COLO829 (cell line): ENCODE measurements at places on chromosomes 6 and 20.

DNA sequence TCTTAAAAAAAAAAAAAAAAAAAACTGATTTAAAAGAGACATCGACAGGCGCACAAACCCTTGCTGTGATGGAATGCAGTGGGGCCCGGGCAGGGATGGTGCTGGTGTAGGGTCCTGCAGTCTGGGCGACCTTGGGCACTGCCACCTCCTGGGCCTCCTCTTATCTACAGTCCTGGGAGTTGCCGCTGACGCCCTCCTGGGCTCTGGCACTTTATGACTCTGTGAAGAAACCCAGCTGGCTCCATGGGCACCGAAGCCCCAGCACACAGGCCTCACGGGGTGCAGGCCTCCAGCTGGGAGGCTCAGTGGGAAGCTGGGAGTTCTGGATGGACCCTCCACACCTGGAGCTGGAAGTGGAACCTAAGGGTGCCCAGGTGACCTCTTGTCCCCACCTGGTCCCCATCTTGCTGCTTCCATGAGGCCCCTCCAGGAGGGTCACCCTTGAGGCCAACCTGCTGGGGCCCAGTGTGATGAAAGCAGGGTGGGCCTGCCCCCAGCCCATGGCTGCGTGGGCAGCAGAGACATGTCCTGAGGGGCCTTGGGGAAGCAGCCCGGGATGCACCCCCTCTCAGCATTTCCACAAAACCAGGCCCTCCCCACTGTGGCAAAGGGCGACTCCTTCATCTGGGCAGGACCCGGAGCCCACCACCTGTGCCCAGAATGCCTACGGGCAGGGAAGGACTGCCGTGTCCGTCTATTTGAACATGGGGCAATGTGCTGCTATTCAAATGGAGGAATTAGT is 104.9 kb downstream of the ASXL1 start:
- DNase-seq: no peak

DNA sequence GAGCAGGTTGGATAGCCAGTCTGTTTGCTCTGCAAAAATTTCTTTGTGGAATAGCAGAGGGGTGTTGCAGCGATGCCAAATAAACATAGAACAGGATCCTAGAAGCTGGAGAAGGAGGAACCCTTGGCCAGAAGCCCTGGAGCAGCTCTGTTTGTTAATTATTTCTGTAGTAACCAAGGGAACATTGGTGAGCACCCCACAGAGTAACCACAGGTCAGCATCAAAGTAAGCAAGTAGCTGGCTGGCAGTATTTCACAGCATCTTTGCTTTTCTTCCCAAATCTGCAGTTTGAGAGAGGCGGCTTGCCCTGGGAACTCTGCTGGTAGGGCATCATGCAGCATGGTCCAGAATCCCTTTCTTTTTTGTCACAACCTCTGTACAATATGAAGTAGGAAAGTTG is 12.7 kb upstream of the APMAP start:
- DNase-seq: no peak

- DNase-seq: no peak
Observed at GRCh38 chr6:143128681-143129015, 68.0 kb downstream of the AIG1 start.

- DNase-seq: no peak
Observed at GRCh38 chr6:137157601-137158000, 15.8 kb downstream of the IL22RA2 start.

GRCh38 chr6:156554160-156554559 is 223.0 kb upstream of the ARID1B start:
- DNase-seq: no peak
